Breast epithelium (tissue), 4 donors: ENCODE measurements at places on chromosomes 11 and 22. TPM values are rescaled to one million over a fixed set of nuclear protein-coding genes. Genes with fewer than 3 reads are reported as not detected.

GRCh38 chr11:75959540-75959939 is 144.5 kb downstream of the UVRAG start:
- H3K4me1 ChIP-seq = no peaks in the 10 kb centered on the region
- DNase-seq = no peak
- no peaks in the 10 kb centered on the region for H3K36me3 ChIP-seq
- H3K27ac ChIP-seq = no peak overlapping the region

- no peak for DNase-seq
- no peak overlapping the region for H3K4me3 ChIP-seq
- peak overlapping the region; percentile 89 for H3K27ac ChIP-seq
- H3K27me3 ChIP-seq = no peaks in the 10 kb centered on the region
These were observed 114.0 kb downstream of the ZNF280B start for GRCh38 chr22:22394591-22394990.

DNA sequence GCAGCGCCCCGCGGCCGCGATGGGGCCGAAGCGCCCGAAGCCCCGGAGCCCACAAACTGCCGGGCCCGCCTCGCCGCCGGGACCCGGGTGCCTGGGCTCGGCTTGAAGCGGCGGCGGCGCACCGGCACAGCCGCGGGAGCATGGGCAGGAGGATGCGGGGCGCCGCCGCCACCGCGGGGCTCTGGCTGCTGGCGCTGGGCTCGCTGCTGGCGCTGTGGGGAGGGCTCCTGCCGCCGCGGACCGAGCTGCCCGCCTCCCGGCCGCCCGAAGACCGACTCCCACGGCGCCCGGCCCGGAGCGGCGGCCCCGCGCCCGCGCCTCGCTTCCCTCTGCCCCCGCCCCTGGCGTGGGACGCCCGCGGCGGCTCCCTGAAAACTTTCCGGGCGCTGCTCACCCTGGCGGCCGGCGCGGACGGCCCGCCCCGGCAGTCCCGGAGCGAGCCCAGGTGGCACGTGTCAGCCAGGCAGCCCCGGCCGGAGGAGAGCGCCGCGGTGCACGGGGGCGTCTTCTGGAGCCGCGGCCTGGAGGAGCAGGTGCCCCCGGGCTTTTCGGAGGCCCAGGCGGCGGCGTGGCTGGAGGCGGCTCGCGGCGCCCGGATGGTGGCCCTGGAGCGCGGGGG is 346 bp downstream of the FJX1 start:
- no peaks in the 10 kb centered on the region for H3K36me3 ChIP-seq
- H3K27me3 ChIP-seq = no peaks in the 10 kb centered on the region
- DNase-seq = no peak

- no peak overlapping the region for H3K27ac ChIP-seq
- no peaks in the 10 kb centered on the region for H3K4me1 ChIP-seq
- no peak for DNase-seq
- H3K27me3 ChIP-seq = no peaks in the 10 kb centered on the region
- no peaks in the 10 kb centered on the region for H3K36me3 ChIP-seq
- no peak overlapping the region for H3K4me3 ChIP-seq
These were observed 25.5 kb downstream of the UBASH3B start for GRCh38 chr11:122681070-122681469.

- DNase-seq = no peak
- no peaks in the 10 kb centered on the region for H3K27me3 ChIP-seq
- no peak overlapping the region for H3K4me3 ChIP-seq
- H3K27ac ChIP-seq = no peak overlapping the region
- H3K36me3 ChIP-seq = no peaks in the 10 kb centered on the region
These were observed 60.2 kb upstream of the LYVE1 start for GRCh38 chr11:10628508-10629236.

DNA sequence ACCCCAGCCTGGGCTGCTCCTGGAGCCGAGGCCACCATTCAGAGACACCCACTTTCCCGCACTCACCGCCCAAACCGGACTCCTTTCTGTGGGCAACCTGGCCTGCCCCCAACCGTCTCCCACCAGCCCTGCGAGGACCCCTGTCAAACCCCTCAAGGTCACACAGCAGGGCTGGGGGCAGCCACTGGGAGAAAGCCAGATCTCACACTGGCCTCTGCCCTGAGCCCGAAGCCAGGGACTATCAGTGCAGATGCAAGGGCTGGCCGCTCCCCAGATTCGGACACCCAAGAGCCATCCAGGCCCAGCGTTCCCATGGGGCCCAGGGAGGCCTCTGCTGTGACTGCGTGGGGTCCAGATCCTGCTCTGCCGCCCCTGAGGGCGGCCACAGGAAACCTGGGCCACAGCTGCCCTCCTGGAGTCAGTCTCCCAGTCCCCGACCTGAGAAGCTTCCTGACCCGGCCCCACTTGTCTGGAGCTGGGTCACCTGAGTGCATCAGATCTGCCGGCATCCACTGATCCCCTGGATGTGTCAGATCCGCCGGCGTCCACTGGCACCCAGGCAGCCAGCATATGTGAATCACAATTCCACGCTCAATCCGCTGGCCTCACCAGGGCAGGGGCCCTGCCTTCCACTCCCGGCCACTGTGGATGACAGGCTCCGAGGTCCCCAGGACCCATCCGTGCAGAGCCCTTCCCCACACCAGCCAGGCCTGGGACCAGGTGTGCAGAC is 139.7 kb downstream of the BRD1 start:
- no peak overlapping the region for H3K27ac ChIP-seq
- peak; percentile 50 for DNase-seq
- H3K4me3 ChIP-seq = no peak overlapping the region
- H3K36me3 ChIP-seq = no peaks in the 10 kb centered on the region
- peaks cover 57% of the 10 kb centered on the region for H3K27me3 ChIP-seq

DNA sequence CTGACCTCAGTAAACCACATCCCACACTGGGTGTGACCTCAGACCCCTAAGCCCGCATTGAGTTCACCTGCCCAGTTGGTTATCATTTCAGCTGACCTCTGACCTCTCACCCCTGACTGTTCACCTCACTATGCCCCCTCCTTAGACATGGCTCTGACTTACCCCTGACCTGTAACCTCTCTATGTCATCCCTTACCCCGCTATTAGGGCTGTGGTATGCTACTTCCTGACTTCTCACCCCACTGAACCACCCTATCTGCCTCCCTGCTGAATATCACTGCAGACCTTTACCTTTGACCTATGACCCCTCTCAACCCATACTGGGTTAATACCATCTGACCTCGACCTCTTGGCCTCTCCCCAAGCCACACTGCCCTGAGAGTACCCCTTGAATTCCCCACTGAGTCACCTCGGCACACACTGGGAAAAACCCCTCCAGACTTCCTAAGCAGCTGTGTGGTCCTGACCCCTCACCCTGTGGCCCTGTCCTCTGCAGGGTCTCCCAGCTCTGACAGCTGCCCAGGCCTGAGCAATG is 8.3 kb downstream of the PLCB3 start:
- H3K36me3 ChIP-seq = no peaks in the 10 kb centered on the region
- H3K4me3 ChIP-seq = no peak overlapping the region
- no peaks in the 10 kb centered on the region for H3K27me3 ChIP-seq

- no peak overlapping the region for H3K27ac ChIP-seq
- no peaks in the 10 kb centered on the region for H3K4me1 ChIP-seq
- no peak for DNase-seq
- H3K4me3 ChIP-seq = no peak overlapping the region
- no peaks in the 10 kb centered on the region for H3K27me3 ChIP-seq
- H3K36me3 ChIP-seq = peaks cover 3% of the 10 kb centered on the region
These were observed 24.7 kb upstream of the SOX6 start for GRCh38 chr11:16380941-16381568.

DNA sequence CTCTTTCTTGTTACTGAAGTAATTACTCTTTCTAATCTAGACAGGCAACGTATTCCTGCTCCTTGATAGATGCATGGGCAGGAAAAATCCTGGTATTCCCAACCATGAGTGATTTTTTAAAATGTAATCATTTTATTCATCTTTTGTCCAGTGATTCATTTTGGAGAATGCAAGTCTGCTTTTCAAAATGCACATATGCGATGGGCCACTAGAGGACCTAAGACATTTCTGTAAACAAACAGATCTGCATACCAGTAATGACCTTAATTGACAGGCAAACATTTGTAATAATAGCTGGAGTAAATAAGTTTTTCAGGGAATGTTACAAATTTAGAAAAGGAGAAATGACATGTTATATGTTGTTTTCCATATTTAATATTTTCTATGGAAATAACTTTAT is 1167.6 kb downstream of the JRKL start:
- H3K4me3 ChIP-seq = no peak overlapping the region
- DNase-seq = no peak
- H3K4me1 ChIP-seq = no peaks in the 10 kb centered on the region
- H3K36me3 ChIP-seq = no peaks in the 10 kb centered on the region
- no peaks in the 10 kb centered on the region for H3K27me3 ChIP-seq

- no peaks in the 10 kb centered on the region for H3K4me1 ChIP-seq
- DNase-seq = no peak
- no peak overlapping the region for H3K27ac ChIP-seq
- H3K36me3 ChIP-seq = no peaks in the 10 kb centered on the region
- no peaks in the 10 kb centered on the region for H3K27me3 ChIP-seq
- no peak overlapping the region for H3K4me3 ChIP-seq
These were observed 42.1 kb upstream of the MMP7 start for GRCh38 chr11:102572554-102573220.

DNA sequence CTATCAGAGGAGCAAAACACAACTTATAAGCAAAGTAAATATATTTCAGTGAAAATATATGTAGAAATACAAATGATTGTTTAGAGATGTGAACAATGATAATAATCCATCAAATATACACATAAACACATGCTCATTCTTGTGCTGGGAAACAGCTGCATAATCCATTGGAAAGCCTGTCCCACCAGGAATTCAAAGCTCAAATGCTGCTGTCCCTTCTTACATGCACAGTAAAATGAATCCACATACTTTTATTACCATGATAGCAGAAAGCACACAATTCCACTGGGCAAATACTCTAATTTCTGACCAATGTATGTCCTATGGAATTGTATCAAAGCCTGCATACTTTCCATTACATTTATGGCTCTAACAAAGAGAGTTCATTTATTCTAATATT is 44.5 kb downstream of the SOX6 start:
- H3K4me1 ChIP-seq = no peaks in the 10 kb centered on the region
- H3K4me3 ChIP-seq = no peak overlapping the region
- H3K27ac ChIP-seq = no peak overlapping the region
- DNase-seq = no peak
- no peaks in the 10 kb centered on the region for H3K36me3 ChIP-seq

DNA sequence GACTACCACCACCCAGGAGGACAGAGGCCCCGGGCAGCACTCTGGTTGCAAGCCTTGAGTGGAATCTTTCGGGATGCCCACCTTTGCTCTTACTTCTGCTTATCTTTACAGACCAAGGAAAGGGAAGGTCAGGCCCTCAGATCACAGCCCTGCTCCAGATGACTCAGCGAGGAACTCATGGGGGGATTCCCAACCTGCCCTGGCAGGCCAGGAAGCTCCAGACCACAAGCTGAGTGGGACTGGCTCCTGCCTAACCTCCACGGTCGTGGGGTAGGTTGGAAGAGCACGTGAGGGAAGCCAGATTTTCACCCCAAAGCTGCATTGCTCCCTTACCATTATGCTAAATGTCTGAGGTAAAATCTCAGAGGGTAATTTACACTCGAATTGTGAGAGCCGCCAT is 11.8 kb downstream of the TBC1D10A start:
- no peak for DNase-seq
- no peak overlapping the region for H3K4me3 ChIP-seq
- H3K36me3 ChIP-seq = no peaks in the 10 kb centered on the region
- peaks cover 27% of the 10 kb centered on the region for H3K4me1 ChIP-seq

DNA sequence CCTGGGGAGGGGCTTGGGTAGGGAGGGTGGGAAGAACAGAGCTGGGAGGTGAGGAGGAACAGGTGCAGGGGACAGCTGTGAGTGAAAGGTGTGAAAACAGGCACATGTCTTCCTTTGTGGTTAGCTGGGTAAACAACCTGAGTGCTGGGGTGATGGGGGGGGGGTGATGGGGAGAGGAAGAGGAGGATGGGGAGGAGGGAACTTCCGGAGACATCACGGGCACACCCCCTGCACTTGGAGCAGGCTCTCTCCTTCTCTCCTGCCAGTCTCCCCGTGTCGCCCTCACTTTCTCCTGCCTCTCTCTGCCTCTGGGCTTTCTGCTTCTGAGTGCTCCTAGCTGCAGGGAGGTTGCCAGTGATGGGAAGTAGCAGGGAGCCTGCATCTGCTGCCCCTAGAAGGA is 8.8 kb downstream of the CXCR5 start:
- H3K36me3 ChIP-seq = no peaks in the 10 kb centered on the region
- H3K27me3 ChIP-seq = no peaks in the 10 kb centered on the region
- DNase-seq = no peak
- H3K4me3 ChIP-seq = no peak overlapping the region
- H3K27ac ChIP-seq = no peak overlapping the region

DNA sequence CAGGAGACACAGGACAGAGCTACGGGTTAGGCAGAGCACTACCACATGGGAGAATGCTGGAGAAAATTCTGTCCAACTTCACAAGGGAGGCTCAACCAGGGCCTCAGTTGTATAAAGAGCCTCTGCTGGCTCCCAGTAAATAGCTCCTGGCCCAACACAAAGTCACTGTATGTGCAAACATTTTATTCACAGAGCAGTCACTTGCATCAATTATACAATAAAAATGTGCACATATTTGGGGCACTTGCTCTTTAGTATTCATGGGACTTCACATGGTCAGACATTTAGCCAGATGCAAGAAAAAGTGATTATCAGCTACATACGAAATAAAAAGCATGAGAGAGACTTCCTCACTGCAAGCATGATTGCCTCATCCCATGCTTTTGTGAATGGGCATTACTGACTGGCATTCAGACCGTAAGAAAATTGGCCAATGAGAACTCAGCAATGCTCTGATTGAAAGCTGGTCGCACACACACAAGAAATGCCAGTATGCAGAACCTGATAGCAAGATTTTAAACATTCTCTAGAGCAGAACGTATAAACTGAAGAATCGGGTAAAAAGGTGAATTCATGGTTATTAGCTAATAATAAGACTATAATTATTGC is 39.4 kb downstream of the BLID start:
- no peak for DNase-seq
- H3K27ac ChIP-seq = no peak overlapping the region
- H3K27me3 ChIP-seq = no peaks in the 10 kb centered on the region
- no peaks in the 10 kb centered on the region for H3K4me1 ChIP-seq
- no peaks in the 10 kb centered on the region for H3K36me3 ChIP-seq
- H3K4me3 ChIP-seq = no peak overlapping the region

INPP5J gene
- not detected for total RNA-seq

FBXO7 gene
- total RNA-seq = 73.7 TPM

IFTAP gene
- total RNA-seq = 14.7 TPM
